ENCODE measurements at places on chromosomes 5 and 9. TPM values are rescaled to one million over a fixed set of nuclear protein-coding genes. Genes with fewer than 3 reads are reported as not detected.

DNA sequence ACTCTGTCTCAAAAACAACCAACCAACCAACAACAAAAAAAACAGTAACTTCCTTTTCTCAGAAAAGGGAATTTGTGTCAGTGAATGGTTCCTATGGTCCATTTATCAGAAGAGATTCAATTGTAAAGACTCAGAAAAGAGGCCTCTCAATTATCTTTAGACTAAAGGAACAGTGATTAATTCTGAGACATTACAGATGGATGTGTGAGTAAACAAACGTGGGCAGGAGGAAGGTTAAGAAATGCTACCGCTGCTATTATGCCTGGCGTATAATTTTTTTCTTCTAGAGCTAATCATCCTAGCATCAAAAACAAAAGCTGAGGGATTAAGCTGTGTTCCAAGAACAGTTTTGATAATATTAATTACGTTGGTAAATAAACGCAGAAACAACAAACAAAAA lies 52.9 kb upstream of the JMY start:
- no peak for DNase-seq
- H3K4me3 ChIP-seq = no peak overlapping the region
- H3K27me3 ChIP-seq = no peaks in the 10 kb centered on the region
- no peak overlapping the region for H3K27ac ChIP-seq
- H3K36me3 ChIP-seq = no peaks in the 10 kb centered on the region

KIF12 gene
- 11.4 TPM for total RNA-seq

TMED7 gene
- total RNA-seq = 75.3 TPM

DNA sequence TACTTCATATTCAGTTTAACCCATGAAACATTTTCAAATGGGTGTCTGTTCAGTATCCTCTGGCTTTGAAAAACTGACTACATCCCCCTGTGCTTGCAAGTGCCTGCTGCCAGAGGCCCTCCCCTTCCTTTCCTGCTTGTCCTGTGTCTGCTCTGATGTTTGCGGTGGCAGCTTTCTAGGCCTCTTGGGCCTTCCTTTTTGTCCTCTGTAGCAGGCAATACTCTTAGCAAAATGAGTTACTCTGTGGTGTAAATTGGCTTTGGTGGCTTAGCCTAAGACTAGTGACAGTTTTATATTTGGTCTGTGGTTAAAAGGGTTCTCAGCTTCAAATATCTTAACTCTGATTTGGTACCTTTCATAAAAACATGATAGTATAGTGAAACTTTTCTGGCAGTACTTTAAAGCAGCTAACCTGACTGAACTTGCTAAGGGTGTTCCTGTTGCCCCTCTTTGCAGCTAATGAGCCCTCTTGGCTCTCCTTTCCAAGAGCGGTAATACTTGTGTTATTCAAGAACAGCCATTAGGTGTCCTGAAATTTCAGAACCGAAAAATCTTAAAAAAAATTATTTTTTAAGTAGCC lies 76.6 kb downstream of the GOLM1 start:
- H3K27me3 ChIP-seq = no peaks in the 10 kb centered on the region
- H3K4me3 ChIP-seq = no peak overlapping the region
- DNase-seq = no peak
- H3K36me3 ChIP-seq = peaks cover 96% of the 10 kb centered on the region
- H3K4me1 ChIP-seq = no peaks in the 10 kb centered on the region

- H3K27me3 ChIP-seq = no peaks in the 10 kb centered on the region
- H3K36me3 ChIP-seq = peaks cover 67% of the 10 kb centered on the region
- no peak overlapping the region for H3K27ac ChIP-seq
- DNase-seq = no peak
- peaks cover 2% of the 10 kb centered on the region for H3K4me1 ChIP-seq
- no peak overlapping the region for H3K4me3 ChIP-seq
Measured at GRCh38 chr5:37198061-37198460, 51.1 kb downstream of the CPLANE1 start.

- no peaks in the 10 kb centered on the region for H3K36me3 ChIP-seq
- H3K4me1 ChIP-seq = peaks cover 4% of the 10 kb centered on the region
- no peak overlapping the region for H3K27ac ChIP-seq
- H3K4me3 ChIP-seq = no peak overlapping the region
Measured at GRCh38 chr5:1637639-1638481, 114.1 kb upstream of the LPCAT1 start.

LOX gene
- 397 TPM for total RNA-seq

- H3K4me3 ChIP-seq = peak within 1 kb of the TSS; percentile 89
- no peaks in the 10 kb centered on the region for H3K27me3 ChIP-seq
- peaks cover 12% of the 10 kb centered on the region for H3K4me1 ChIP-seq
- DNase-seq = peak; percentile 96
Measured at GRCh38 chr5:39424736-39425637, at the start of gene DAB2. Gene DAB2 (minus strand): TSS chr5:39424980. CDS start chr5:39394320, 30,660 bp downstream.

CCL27 gene
- not detected for total RNA-seq

DNA sequence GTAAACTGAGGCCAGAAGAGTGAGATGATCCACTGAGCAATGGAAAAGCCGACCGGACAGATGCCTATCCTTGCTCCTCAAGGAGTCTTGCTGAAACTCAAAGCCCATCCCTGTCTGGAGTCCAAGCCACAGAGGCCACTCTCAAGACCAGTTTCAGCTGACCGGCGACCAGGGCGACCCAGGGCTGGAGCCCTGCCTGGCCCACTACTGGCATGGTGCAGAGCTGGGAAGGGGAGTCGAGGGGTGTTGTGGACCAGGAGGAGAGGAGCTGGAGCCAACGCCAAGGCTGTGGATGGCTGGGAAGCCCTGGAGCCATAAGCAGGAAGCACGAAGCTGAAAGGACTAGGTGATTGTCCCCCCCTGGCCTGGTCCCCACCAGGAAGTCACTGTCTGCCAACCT lies 22.1 kb downstream of the FAM163B start:
- no peaks in the 10 kb centered on the region for H3K36me3 ChIP-seq
- no peak overlapping the region for H3K4me3 ChIP-seq
- H3K27me3 ChIP-seq = no peaks in the 10 kb centered on the region
- H3K27ac ChIP-seq = no peak overlapping the region
- DNase-seq = no peak

GRCh38 chr5:67771221-67771620 lies 444.3 kb upstream of the PIK3R1 start:
- H3K4me1 ChIP-seq = no peaks in the 10 kb centered on the region
- DNase-seq = no peak
- no peaks in the 10 kb centered on the region for H3K27me3 ChIP-seq
- H3K27ac ChIP-seq = no peak overlapping the region
- no peak overlapping the region for H3K4me3 ChIP-seq

All from endodermal cell (in vitro differentiated cells).